ENCODE measurements at places on chromosomes 2 and 18.

DNA sequence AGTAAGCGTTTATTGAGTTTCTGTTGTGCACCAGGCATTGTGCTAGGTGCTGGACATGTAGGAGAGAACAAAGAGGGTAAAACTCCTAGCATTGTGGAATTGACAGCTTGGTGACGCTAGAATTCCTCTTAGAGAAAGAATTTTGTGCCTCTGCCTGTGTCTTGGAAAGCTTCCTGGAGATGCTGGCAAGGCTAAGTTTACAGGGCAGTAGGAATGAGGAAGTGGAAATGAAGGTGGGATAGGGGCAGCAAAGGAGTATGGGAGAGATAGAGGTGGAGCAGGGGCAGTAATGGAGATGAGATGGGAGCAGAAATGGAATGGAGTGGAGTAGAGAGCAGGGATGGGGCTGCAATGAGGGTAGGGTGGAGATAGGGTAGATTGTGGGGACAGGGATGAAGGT, 29.8 kb downstream of the GPR39 start:
- DNase-seq, result no peak

DNA sequence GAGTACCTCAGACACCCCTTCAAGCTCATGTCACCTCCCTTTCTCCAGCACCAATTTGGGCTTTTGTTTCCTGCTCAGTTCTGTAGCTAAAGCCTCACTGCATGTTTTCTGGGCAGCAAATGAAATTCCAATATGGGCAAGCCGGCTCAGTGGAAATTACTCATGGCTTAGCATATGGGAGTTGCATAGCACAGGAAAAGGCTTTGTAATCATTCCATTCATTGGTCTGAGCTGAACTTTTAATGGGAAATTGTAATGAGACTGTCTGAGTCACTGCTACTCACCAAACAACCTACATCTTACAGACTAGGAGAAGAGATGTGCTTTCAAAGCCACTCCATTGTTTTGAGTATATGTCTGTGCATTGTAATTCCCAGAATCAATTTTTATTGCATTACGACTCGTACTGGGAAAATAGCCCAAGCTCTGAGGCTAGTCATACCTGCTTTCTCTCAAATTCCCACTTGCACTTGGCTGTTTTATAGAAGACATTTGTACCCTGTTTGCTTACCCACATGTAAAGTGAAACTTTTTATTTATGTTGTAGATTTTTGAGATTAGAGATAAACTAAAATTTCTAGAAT, 139.5 kb upstream of the LRATD1 start:
- DNase-seq, result no peak

DNA sequence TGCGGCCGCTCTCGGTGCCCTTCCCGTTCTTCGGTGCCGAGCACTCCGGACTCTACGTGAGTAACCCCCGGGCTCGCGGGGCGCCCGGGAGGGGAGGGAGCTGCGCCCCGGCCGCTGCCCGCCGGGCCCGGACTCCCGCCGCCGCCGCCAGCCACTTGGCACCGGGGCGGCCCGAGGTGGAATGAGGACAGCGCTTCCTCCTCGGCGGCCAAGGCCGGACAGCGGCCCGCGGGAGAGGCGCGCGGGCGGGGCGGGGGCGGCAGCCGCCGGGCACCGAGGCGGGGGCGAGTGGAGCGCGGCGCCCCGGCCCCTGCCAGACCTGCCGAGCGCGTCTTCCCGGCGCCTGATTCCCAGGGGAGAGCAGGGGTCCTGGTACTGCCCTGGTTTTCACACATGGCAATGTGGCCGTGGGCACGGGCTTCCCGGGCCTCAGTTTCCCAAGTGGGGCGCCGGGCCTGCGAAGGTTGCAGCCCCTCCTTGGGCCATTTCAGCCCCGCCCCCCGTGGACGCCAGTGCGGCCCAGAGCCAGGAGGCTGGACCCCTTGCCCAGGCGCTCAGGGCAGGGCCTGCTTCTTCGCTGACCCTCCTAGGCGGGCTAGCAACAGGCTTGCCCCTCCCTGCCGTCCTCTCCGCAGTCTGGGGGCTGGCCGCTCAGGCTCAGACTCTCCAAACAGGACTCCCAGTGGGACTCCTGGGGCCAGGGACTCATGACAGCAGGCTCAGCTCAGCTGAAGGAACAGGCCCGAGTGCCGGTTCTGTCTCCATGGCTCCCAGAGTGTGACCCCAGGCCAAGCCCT, 775 bp downstream of the SNED1 start:
- no peak for DNase-seq

DNA sequence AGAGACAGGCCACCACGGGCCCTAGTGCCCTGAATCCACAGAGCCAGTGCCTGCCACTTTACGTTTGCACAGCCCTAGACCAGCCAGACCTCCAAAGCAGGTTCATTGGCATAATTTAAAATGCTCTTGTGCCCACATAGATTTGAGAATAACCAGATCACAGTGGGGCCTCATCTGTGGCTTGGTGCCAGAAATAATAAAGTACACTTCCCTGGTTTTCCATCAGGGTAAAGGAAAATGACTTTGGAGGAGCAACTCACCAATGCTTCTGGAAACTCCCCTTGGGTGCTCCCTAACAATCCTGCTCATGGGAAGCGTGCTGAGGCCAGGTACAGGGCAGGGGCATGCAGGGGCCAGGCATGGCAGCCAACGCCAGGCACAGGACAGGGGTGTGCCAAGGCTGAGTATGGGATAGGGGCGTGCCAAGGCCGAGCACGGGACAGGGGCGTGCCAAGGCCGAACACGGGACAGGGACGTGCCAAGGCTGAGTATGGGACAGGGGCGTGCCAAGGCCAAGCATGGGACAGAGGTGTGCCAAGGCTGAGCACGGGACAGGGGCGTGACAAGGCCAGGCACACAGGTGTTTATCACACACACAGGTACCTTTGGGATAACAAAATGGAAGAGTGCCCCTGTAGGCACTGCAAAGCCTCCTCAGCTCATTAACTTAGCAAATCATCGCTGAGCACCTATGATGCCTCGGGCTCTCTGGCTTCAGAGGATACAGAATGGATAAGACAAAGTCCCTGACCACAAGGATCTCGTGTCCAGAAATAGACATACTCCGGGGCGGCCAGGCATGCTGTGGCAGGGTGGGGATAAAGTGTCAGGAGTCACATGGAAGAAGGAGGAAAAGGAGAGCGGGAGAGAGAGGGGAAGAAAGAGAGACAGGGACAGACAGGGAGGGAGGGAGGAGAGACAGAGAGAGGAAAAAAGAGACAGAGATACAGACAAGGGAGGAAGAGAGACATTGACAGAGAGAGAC, 334.7 kb downstream of the EIPR1 start:
- no peak for DNase-seq

- DNase-seq, result no peak
These were observed 59.6 kb downstream of the HDAC4 start for GRCh38 chr2:239341146-239341732.

DNA sequence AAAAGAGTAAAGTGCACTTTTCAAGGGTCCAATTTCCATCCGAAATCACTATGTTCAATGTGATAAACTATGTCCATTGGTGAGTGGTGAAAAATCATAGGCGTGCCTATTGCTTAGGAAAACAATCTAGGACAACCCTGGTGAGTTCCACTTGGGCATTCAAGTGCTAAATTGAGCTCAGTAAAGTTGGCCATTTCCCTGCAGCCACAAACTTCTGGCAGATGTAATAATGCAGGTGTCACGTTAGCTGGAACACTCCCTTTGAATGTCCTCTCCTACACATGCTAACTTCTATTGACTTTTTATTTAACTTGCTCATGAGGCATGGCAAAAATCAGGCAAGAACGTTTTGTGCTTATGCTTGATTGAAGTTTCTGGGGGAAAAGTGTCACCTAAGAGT, 67.1 kb downstream of the CPS1 start:
- no peak for DNase-seq

DNA sequence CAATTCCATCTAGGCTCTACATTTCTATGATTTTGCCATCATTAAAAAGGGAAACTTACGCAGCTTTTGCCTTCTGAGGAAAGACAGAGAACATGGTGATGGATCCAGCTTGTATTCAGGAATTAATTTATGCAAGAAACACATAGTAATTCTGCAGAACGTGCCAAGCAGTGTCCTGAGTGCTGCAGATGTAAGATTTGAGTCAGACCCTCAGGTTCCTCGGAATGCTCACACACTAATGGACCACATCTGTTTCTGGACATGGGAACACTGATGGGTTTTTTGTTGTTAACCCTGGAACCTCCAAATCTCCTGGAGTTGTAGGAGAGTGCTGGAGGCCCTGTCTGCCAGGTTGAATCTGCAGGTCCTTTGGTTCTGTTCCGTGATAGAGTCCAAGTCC, 132.9 kb downstream of the SETBP1 start:
- DNase-seq, result no peak

DNA sequence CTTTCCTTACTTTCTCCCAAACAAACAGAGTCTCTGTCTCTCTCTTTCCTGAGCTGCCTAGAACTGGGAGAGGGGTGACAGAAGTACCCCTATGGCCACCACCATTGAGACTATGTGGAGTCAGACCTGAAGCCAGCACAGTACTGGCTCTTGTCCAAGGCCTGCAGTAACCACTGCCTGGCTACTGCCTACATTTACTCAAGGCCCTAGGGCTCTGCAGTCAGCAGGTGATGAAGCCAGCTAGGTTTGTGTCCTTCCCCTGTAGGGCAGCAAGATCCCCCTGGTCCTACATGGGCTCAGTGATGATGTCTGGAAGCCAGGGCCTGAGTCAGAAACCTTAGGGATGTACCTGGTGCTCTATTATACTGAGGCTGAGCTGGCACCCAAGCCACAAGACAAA, 12.2 kb downstream of the MYO3B start:
- no peak for DNase-seq

GRCh38 chr2:118836411-118836930, 11.0 kb downstream of the EN1 start:
- DNase-seq, result no peak

GRCh38 chr2:27221166-27221565, 4.0 kb downstream of the CAD start:
- no peak for DNase-seq

Measured in activated T-cell treated with anti-CD3 and anti-CD28 coated beads, Interleukin-2, amount 50 U/mL, for 72 hours (primary cell).